ENCODE measurements at places on chromosomes 12 and 14.

DNA sequence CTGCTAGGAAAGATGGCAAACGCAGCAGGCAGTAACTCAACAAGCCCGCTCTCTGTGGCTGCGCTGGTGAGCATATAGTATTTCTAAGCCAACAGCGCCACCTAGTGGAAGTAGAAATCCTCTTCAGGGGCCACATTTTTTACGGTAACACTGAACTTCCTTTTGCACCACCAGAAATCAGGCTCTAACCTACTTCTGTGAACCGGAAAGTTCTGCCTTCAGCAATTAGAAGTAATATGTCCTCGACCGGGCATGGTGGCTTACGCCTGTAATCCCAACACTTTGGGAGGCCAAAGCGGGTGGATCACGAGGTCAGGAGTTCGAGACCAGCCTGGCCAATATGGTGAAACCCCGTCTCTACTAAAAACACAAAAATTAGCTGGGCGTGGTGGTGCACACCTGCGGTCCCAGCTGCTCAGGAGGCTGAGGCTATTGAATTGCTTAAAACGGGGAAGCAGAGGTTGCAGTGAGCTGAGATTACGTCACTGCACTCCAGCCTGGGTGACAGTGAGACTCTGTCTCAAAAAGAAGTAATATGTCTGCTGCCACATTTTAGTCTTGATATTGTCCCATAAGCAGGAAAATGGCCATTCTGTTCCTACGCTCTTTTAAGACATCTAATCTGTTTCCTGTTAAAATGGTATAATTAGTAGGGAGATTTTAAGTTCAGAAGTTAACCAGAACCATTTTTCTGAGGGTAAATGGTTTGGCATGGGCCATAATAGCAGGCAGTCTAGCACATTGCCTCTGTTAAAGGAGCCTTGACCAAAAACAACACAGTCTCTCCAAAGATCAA lies 26.8 kb downstream of the APOBEC1 start:
- DNase-seq, result peak; percentile 53

DNA sequence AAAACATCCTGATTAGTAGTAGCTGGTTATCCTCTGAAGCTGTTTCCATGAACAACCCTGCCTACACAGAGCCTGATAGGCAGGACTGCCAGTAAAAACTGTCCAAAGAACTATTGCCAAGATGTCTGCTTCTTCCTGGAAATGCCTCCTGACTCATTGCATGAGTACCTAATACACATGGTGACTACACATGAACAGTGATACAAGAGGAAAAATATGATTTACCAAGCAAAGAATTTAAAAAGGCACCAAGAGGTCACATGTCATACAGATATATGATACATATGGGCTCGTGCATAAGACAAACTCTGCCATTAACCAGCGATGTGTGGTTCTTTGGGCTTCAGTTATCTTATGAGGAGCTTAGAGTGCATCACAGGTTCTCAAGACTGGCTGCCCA lies 552.3 kb downstream of the SLC16A7 start:
- no peak for DNase-seq

GRCh38 chr12:120413901-120414695 lies 23.8 kb upstream of the COX6A1 start:
- no peak for DNase-seq

DNA sequence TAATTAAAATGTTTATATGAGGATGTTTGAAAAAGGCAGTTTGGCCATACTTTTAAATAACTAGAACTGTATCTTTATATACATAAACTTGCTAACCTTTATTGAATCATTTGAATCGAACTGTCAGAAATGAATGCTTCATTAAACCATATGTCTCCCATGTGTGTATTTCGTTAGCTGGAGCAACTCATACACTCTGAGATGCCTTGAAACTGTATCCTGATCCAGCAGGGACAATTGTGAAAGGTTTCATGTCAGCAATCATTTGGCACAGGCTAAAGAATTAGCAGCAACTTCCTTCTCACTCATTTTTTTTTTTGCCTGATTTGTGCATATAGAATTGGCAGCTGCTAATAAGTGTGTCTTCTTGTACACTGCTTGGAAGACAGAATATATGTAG lies 109.9 kb downstream of the NAV3 start:
- no peak for DNase-seq

DNA sequence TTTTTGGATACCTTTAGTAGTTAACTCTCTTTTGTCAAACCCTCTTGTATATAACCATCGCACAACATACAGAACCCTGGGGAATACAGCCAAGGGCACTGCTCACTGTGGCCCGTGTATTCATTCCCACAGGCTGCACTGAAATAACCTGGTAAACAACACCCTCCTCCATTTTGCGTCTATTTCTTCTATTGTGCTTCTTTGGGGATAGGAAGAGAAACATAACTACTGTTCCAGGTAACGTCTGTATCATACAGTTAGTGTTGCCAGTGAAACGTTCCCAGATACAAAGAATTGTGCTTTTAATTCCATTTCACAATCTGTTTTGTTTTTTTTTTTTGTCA lies 9.6 kb downstream of the C12orf76 start:
- no peak for DNase-seq
